Activated CD8-positive, alpha-beta memory T cell treated with anti-CD3 and anti-CD28 coated beads for 1 hour (primary cell): ENCODE measurements at places on chromosomes 7 and 10.

- no peak for DNase-seq
Observed at GRCh38 chr7:131652934-131653333, 96.5 kb upstream of the PODXL start.

- no peak for DNase-seq
Observed at GRCh38 chr10:78337646-78338391, 304.2 kb downstream of the RPS24 start.

DNA sequence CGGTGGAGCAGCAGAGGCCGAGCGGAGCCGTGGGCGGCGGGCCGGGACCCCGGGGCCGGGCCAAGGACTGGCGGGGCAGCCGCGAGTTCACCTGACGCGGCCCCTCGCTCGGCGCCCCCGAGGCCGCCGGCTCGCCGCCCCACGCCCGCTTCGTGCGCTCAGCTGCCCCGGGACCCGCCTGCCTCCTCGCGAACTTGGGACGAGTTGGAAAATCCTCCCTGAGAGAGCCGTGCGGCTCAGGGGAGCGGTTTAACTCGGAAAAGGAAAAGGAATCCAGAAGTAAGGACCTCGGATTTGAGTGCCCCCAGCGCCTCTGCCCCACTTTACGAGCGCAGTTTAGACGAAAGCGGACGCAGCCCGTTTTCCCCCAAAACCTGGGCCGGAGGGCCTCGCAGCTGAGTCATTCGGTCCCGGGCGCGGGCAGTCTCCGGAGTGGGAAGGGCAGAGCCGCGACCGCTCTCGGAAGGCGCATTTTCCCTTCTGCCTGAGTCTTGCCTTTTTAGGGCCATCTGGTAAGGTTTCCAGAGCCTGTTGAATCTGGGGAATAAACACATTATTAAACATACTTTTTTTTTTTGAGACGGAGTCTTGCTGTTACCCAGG, 744 bp downstream of the CREM start:
- DNase-seq, result peak; percentile 38

DNA sequence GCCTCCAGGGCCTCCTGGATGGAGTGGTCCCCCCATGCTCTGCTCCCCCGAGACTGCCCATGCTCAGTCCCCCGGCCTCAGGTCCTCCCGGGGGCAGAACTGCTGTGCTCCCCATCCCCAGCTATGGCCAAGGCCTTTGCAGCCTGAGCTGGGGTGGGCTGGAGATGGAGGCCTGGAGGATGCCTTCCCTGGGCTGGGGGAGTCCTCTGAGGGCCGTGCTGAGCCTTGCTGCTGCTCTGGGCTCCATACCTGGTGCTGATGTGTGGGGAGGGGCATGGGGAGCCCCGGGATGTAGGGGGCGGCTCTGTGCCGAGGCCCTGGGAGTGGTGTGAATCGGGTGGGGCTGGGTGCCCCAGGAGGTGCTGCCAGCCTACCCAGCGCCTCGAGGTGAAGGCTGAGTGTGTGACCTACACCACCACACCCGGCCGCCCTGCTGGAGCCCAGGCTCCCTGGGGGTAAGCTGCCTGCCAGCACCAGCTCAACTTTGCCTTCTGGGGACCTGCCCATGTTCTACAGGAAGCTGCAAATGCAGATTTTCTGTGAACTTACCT, 109.5 kb downstream of the UNCX start:
- DNase-seq, result no peak

DNA sequence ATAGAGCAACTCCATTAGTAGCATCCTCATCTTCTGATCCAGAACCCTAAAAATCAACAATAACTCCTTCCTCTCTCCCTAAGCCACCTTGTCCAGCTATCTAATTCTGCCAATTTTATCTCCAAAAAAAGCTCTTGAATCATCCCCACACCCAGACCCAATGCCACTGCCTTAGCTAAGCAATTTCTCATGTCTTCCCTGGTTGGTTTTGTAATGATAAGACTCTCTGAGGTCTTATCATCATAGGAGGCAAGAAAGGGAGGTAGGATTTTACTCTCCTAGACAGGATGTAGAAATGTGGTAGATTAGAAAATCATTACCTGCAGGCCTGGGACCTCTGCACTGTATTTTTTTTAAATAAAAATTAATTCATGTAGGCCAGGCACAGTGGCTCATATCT, 283.5 kb upstream of the NEBL start:
- no peak for DNase-seq

DNA sequence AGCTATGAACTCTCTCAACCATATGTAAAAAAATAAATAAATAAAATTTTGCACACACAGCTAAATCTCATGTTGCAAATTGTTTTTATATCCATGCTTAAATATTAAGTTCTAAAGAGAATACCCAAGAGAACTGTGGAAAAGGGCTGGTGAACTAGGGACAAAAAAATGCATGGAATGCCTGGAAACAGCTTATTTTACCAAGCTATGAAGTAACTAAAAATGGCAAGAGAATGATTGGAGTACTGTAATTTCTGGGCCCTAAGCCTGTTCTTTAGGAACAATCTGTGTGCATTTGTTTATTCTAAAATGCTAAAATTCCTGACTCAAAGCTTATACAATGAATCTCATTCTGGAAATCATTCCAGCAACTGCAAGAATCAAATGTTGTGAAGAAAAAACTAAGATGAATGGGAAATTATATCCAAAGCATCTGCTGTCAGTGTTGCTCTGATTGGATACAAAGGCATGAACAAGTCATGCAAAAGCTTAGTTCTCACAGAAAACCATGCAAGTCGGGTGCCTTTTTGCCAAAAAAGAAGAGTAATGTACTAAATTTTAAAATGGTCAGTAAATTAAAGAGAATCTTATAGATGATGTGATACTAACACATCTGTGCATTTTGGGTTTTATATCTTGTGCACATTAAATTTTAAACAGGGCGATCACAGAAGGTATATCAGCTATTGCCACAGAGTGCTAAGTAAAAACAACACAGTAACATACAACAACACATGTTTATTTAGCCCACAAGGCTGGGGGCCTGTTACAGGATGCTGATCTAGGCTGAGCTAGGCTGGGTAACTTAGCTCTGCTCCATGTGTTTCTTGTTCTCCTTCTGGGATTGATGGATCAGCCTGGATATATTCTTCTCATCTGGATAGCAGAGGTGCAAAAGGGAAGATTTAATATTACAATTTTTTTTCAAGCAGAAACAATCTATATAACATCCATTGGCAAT, 453.5 kb upstream of the SEMA3A start:
- no peak for DNase-seq

DNA sequence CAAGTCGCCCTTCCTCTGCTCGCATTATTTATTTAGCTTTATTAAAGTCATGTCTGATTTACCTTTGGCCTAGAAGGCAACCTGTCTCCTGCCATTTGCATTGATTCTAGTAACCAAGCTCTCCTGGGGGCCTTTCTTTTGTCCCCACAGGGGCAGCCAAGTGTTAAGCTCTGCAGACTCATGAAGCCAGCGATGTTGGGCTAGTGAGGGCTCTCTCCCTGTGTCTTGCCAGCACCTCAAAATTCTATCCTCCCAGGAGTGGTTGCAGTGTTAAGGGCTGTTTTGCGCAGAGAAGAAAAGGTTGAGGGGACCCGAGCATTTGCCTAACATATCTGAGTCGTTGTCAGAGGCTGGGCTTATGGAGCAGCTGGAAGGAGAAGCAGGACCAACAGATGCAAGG, 61.9 kb downstream of the AOC1 start:
- no peak for DNase-seq

- DNase-seq, result no peak
Observed at GRCh38 chr7:3008386-3008785, 35.3 kb downstream of the CARD11 start.

GRCh38 chr10:12434277-12434676, 84.9 kb downstream of the CAMK1D start:
- no peak for DNase-seq

DNA sequence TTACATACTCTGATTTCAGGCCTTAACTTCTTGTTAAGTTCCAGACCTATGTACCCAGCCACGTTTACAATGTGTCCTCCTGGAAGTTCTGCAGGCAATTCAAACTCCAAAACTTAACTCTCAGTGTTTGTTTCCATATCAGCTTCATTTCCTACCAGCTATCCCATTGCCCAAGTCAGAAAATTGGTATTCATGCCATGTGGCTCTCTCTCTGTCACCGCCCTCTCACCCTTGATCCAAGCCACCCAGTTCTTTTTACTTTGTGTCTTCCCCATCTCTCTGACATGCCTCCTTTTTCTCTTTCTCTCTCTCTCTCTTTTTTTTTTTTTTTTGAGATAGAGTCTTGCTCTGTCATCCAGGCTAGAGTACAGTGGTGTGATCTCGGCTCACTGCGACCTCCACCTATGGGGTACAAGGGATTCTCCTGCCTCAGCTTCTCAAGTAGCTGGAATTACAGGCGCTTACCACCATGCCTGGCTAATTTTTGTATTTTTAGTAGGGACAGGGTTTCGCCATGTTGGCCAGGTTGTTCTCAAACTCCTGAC, 33.9 kb downstream of the ARL4A start:
- DNase-seq, result no peak

DNA sequence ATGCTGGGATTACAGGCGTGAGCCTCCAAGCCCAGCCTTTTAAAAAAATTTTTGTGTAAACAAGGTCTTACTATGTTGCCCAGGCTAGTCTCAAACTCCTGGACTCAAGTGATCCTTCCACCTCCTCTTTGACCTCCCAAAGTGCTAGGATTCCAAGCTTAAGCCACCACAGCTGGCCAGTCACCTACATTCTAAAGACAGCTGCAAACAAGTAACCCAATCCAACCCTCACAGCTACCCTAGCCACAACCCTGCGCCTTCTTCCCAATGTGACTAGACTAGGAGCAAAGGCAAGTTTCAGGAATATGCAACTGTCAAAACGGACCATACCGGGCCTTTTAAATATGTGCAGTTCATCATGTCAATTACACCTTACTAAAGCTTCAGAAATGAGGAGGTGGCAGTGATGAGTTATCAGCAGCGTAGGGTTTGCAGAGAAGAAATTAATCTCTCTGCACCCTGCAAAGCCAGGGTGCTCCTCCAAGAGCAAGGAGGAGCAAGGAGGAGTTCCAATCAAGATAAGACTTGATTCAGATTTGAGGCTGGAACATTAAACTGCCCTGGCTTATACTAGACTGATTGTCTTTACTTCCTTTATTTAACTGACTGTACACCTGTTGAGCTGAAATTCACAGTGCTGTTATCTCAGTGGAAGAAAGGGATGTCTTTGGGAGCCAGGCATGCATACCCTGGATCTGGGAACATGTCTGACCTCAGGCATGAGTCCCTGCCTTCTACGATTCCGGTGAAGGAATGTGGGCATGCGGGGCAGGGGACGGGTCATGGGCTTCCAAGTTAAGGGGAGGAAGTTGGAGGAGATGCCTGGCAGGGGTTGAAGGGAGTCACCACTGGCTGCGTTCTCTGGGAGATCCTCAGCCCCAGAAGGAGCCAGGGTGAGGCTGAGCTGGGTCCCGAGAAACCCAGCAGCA, 15.5 kb upstream of the TMEM120A start:
- no peak for DNase-seq

DNA sequence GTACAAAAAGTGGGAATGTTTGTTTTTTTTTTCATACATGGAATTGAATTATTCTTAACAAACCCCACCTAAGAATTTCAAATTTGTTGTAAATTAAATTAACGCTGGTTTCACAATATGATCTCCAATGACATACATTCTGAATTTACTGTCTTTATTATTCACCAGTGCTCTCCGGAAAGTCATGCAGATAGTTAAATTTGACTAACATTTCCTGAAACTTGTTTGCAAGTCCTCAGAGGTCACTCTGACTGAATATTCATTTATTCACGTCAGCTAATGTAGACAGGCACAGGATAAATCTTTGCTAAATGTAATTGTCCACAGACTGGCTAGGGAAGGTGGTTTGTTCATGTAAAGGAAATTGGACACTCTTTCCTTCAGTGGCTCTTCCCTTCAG, 730.4 kb downstream of the PHTF2 start:
- DNase-seq, result no peak

GRCh38 chr7:158959021-158959717, 102.8 kb downstream of the DYNC2I1 start:
- no peak for DNase-seq

DNA sequence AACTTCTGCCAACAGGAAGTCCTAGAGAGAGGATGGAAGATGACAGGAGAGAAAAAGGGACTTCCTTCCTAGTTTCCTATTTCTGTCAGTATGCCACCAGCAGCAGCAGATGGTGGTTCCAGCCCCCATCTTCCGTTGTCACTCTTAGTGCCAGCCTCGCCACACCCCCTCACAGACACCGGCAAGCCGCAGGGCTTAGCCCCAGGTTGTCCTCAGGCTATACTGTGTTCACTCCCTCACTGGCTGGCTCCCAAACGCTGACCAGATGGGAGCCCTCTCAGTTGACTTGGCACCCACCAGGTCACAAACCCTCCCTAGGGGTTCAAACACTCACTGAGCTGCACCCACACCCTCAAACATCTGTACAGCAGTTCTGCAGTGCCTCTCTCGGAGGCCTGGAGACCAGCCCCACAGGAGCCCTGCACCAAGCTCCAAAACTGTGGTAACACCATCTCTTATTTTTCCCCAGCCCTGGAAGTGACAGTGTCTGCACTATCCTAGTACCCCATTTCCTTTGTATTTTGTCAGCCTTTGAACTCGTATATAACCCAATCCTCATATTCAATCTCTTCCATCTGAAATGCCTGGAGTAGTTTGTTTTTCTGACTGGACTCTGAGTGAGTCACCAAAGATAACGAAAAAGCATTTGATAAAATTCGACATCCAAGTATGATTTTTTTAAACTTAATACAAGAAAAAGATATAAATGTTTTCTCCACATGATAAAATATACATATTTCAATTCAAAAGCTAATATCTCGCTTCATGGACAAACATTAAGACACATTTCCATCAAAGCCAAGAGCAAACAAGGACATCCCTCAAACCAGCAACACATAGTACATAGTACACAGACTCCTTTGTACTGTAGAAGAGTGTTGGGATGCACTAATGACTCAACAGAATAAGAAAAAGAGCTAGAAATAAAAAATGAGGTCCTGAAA, 34.5 kb downstream of the SMURF1 start:
- DNase-seq, result no peak

DNA sequence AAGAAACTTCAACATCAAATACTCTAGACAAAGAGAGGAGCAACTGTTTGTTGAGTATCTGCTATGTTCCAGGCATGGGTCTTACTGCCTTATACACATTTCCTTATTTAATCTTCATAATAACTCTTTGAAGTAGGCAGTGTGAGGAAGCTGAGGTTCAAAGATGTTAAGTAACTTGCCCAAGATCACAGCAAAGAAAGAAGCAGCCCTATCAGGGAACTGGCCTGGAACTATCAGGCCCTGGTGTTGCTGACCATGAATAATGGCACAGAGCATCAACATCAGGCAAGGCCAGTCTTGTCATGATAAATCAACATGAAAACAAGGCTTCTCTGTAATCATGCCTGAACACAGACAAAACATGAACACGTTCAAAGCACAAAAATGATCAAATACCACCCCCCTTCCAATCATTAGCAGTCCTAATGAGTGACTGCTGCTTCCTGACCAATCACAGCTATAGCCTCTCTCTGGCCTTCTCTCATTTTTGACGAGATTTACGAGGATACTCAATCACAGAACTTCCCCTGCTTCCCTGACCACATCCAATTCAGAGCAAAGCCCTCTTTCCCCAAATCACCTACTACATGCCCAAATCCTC, 2.3 kb downstream of the GSDME start:
- DNase-seq, result no peak
